ENCODE measurements at places on chromosomes 13 and 19.

DNA sequence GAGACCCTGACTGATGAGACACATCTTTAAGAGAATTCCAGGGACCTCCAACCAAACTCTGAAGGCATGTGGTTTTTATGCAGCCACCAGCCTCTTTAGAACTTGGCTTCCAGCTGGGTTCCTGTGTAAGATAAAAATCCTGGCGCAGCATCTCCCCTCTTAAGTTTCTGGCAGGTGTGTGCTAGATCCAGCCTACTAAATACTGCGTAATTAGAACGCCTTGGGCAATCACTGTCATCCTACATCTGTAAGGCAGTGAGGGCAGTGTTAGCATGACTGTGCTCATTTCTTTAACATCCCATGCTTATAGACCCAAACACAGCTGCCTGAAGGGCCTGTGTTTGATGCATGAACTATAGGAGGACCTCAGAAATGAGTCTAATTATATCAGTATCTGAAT is 173.5 kb upstream of the OBI1 start:
- no peak for DNase-seq

GRCh38 chr19:54448040-54448773 is 792 bp upstream of the LENG8 start:
- no peak for DNase-seq

GRCh38 chr13:50441130-50441529 is 402.4 kb downstream of the DLEU7 start:
- DNase-seq, result no peak

- DNase-seq, result no peak
These were observed 12.1 kb upstream of the UPF3A start for GRCh38 chr13:114269281-114269770.

- DNase-seq, result no peak
These were observed 851 bp downstream of the ZNF320 start for GRCh38 chr19:52896431-52897137.

DNA sequence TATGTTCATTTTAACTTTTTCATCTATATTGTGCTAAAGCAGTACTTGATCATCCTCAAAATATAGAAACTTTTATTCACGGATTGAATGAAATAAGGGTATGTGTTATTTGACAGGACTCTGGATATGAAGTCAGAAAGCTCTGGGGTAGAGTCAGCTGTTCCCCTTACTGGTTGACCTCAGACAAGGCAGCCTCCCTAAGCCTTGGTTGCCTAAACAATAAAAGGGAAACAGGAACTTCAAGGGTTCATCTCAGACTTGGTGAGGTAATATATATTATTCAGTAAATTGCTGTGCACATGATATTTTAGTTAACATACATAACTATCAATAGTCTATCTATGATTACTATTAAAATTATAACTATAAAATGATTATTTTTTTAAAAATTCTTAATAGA is 13.6 kb downstream of the POLR1D start:
- DNase-seq, result no peak

DNA sequence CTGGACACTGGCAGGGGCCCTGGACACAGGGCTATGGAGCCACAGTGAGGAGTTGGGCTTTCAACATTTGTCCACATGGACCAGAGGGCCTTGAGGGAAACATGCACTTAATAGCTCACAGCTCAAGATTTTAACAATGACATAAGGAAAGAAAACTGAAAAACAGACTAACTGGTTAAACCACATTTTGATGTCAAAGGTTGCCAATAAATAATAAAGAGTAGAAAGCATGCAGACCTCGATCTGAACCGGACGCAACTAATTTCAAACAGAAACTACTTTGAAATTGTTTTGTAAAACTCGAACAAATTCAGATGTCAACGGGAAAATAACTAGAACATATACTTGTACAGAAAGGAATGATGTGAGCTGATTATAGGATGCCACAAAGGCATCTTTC is 15.5 kb upstream of the ZNF888 start:
- DNase-seq, result no peak

DNA sequence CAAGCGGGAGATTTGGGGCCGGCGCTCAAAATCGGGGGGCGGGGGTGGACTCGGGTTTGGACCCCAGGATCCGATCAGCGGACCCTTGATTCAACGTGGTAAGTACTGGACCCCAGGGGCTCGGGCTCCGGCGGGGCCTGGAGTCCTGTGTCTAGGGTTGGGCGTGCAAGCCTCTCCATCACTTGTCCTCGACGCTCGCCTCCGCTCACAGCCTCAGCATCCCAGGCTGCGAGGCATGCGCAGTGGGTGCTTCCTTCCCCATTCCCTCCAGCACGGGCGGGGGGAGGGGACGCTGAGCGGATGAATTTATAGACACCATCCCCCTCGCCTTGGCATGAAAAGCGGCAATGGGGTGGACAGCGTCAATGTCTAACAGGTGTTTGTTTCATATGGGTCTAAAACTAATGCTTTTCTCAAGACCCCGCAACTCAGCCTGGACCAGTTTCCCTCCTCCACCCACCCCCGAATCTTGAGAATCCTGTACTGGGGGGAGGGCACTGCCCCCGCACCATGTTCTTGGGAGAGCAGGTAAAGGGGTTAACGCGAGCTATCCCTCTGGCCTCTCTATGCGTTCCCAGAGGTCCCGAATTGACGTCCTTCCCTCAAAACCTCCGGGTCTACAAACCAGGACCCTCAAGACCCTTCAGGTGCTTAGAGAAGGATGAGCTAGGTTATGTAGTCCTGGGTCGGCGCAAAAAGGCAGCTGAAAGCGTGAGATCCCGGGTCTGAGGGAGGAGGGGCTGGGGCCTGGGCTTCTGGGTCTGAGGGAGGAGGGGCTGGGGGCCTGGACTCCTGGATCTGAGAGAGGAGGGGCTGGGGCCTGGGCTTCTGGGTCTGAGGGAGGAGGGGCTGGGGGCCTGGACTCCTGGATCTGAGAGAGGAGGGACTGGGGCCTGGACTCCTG is 579 bp downstream of the CPT1C start:
- DNase-seq, result no peak

DNA sequence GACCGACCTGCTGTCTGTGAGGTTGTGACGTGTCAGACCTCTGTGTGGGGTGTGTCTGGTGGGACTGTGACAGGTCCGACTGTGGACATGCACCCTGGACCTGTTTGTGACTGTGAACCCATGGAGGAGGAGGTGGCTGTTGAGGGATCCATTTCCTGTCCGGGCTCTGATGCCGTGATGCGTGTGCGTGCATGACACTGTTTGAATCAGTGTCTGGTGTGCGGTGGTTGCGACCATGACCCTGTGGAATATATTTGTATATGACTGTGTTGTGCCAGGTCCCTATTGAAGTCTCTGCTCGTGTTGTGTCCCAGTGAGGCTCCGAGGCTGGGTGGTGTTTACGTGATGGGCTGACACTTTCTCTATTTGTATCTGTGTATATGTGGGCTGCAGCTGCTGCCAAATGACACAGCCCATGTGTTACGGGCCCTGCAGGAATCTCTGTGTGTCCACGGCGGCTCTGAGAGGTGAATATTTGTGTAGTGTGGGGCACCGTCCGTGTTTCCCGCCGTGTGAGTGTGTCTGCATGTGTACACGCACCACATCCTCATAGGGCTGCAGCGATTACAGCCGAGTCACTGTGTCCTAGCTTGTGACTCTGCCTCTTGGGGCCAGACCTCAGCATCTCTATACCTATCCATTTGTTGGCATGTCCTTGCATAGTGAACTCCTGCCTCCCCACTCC is 18.3 kb downstream of the CCDC97 start:
- no peak for DNase-seq

DNA sequence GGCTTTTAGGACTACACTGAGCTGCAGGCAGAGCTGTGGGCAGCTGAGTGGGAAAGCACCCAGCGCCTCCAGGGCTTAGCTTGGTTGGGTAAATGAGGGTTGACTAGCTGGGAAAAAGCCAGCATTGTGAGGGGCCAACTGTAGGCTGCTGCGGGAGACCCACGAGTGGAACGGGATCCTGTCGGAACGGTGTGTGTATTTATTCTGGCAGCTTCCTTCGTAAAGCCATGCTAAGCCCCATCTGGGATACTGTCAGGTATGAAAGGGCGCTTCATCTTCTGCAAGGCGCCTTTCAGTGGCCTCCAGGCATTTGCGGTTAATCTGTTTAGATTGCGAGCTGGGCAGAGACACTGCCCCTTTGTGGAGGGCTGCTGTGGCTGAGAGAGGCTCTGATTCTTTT is 39.5 kb upstream of the CNMD start:
- no peak for DNase-seq

DNA sequence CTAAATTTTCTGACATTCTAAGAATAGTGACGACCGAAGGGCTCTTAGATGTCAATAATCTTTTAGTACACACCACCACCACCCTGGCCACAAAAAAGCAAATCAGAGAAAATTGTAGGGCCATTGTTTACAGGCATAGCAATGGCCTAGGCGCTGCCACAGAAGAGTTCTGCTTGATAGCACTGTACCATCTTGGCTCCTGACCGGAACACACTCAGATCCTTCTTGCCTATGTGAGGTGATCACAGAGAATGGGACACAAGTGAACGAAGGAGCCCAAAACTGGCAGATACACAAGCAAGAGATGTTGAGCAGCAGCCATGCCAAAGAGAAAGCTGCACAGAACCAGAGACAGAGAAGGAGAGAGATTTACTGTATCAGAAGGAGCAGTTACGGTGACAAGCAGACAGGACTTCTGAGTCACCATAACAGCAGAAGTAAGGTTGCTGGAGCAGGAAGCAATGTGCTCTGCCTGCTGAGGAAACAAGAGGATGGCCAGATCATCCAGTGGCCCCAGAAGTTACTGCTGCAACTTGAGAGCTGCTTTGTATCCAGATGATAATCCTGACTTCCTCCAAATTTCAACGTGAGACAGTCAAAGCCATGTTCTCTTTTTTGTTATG is 105.2 kb downstream of the SLITRK6 start:
- DNase-seq, result no peak

DNA sequence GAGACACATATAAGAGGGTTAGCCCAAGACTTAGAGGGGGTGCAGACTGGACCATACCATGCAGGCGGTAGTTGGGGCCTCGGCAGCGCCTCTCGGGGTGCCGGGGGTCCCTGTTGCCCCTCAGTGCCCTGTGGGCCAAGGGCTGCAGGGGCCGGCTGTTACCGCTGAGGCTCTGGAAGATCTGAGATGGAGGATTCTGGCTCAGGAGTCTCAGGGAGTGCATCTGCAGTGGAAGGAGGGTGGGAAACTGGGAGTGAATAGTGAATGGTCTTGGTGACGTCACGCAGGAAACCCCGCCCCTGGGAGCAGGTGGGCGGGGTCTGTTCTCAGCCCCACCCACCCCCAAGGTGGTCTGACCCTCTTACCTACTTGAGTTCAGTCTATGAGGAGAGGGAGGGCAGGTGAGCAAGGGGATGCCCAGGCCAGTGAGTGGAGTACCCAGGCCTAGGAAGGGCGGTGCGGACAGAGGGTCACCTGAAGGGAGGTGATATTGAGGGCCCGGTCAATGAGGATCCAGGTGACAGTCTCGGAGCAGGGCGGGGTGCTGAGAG is 1.7 kb upstream of the DBP start:
- DNase-seq, result no peak

DNA sequence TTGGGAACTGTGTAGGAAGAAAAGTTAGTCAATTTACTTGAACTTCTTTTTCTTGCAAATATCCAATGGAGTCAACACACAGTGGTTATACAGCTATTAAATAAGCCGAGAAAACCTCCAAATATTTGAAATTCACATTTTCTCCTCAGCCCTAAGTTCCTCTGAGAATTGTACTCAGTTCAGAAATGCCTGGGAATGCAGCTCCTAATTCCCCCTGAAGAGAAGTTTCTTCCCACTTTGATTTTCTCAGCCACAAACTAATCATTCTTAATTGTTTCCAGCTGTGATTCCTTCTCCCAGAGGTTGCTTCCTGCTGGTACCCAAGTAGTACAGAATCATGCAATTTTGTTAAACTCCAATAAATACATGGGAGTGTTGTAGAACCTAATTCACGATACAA is 246.1 kb upstream of the MIR17HG start:
- DNase-seq, result no peak

GRCh38 chr13:112905086-112905485 is 63.9 kb upstream of the MCF2L start:
- DNase-seq, result no peak
